ENCODE measurements at places on chromosomes 1 and 21.
A peak's percentile ranks its signal among the peaks of the same experiment; 100 is the strongest.

DNA sequence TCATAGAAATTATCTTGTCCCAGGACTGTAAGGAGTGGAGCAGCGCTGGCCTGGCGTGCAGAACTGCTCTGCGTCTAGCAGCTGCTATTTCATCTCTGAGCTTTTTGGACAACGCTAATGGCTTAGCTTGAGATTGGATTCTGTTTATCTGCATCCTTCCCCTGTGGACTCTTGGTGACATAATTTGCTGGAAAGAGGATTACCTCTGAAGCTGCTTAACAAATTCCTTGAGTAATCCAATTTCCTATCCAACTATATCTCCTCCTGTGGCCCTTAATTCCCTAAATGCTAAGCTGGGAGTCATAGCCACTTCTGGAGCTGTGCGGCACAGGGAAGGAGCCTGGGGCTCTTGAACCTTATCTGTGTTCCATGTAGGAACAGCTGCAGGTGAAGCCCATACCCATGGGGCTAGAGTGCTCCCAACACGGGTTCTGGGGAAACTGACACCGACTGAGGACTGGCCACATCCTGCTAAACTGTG, 43.2 kb downstream of the IL6R start:
- no peak for DNase-seq

DNA sequence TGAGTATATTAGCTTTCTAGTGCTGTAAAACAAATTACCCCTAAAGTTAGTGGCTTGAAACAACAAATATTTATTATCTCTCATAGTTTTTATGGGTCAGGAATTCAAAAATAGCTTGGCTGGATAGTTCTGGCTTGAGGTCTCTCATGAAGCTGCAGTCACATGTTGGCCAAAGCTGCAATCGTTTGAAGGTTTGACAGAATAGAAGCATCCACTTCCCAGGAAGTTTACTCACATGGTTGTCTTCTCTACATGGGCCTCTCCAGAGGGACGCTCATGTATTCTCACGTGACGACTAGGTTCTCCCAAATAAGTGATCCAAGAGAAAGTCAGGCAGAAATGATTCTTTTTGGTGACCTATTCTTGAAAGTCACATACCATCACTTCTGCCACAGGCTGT, 99.1 kb downstream of the NIBAN1 start:
- no peak for DNase-seq

GRCh38 chr1:79603843-79604242, 597.3 kb upstream of the ADGRL4 start:
- DNase-seq = no peak

DNA sequence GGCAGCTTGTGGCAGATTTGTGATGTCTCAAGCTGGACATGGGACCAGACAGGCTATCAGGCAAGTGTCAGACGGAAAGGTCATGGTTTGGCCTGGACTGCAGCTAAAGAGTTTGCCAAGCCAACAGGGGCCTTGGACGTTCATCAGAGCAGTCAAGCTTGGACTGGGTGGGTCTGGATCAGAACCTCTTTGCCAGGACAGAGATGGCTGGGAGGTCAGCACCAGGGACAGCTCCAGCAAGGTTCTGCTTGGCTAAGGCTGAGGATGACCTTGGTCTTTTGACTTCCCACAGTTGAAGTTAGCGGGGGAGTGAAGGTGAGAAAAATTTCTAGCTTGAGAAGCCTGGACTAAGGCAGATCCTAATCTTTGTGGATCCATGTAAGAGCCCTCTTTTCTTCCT, 68.1 kb downstream of the GRIK3 start:
- peak; percentile 42 for DNase-seq

- DNase-seq = no peak
These were observed 40.8 kb downstream of the CBS start for GRCh38 chr21:43034826-43035225.
